HCEC 1CT (cell line): ENCODE measurements at places on chromosomes 2 and 18.

DNA sequence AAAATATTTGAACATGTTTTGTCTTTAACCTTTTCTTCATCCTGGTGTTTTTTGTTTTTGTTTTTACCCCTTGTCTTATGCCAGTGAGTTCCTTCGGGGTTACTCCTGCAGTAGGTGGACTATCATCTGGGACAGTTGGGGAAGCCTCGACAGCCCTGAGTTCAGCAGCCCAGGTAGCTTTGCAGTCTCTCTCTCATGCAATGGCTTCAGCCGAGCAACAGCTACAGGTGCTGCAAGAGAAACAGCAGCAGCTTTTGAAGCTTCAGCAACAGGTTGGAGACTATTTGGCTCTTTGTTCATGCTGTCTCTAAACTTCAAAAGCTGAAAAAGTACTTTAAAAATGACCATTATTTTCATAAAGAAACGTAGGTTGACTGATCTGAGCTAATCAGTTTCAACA is 106.3 kb downstream of the BIRC6 start:
- DNase-seq, result no peak

- DNase-seq, result peak; percentile 29
Measured at GRCh38 chr2:236352761-236353593, 88.8 kb upstream of the ASB18 start.

GRCh38 chr18:26134107-26134506 is 438 bp downstream of the PSMA8 start:
- DNase-seq, result no peak

- no peak for DNase-seq
Measured at GRCh38 chr2:8378016-8378810, 303.6 kb upstream of the ID2 start.

DNA sequence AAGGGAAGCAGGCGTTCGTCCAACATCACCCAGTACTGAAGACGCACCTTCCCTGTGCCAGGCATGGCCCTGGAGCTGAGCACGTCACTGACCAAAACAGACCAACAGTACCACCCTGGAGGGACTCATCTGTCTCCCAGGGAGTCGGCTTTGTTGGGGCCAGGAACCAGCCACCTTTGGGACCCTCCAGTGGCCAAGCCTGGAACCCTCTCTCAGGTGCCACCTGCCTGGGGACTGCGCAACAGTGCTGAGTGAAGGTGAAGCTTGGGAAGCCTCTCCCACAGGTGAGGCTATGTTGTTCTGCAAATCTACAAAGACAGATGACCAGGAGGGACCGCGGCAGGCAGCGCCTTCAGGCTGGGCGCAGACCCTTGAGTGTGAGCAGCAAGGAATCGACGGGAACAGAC is 91.4 kb upstream of the OTOS start:
- no peak for DNase-seq

DNA sequence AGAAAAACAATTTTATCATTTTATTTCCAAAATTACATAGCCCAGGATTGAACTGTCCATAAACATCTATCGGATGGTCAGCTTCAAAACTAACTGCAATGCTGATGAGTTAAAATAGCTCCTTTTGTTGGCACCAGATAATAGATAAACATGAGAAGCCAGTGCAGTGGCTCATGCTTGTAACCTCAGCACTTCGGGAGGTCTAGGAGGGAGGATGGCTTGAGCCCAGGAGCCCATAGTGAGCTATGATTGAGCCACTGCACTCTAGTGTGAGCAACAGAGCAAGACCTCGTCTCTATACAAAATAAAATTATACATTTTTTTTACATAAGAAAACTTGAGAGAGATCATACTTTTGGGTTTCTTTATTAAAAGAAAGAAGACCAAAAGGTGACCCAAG is 34.6 kb upstream of the IMPA2 start:
- DNase-seq, result peak; percentile 53

GRCh38 chr18:79458131-79458838 is 62.6 kb downstream of the NFATC1 start:
- DNase-seq, result no peak

DNA sequence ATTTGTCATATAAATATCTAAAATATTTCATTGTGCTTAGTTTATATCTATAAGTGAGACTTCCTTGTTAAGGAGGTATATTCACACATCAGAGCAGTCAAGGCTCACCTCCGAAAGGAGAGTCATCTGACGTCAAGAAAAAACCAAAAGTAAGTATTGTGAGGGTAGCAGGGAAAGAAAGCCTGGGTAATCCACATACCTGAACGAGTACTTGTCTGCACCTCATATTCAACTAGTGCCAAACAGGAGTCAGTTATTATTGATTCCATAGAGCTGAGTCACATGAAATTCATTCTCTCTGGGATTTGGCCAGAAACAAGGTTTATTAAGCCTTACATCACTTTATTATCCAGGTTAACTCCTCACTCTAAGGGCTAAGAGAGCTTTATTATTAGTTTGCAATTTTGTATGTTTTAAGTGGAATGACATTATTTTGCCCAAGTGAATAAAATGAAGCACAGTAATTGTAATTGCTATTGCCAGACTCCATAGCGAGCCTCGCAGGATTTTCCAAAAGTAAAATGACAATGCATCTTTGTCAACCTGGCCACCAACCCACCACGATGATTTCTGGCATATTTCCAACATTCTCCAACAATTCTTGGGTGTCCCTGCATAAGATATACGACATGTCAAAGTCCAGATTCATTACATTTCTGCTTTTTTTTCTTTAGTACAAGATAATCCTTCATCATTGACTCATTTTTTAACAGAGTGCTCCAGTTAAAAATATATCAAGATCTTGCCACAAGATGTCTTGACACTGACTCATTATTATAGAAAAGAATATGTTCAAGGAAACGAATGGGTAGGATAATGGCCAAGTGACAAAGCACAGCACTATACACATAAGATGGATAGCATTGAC is 1210.4 kb upstream of the ACVR2A start:
- peak; percentile 73 for DNase-seq

GRCh38 chr2:54099370-54099769 is 16.0 kb upstream of the ACYP2 start:
- no peak for DNase-seq

DNA sequence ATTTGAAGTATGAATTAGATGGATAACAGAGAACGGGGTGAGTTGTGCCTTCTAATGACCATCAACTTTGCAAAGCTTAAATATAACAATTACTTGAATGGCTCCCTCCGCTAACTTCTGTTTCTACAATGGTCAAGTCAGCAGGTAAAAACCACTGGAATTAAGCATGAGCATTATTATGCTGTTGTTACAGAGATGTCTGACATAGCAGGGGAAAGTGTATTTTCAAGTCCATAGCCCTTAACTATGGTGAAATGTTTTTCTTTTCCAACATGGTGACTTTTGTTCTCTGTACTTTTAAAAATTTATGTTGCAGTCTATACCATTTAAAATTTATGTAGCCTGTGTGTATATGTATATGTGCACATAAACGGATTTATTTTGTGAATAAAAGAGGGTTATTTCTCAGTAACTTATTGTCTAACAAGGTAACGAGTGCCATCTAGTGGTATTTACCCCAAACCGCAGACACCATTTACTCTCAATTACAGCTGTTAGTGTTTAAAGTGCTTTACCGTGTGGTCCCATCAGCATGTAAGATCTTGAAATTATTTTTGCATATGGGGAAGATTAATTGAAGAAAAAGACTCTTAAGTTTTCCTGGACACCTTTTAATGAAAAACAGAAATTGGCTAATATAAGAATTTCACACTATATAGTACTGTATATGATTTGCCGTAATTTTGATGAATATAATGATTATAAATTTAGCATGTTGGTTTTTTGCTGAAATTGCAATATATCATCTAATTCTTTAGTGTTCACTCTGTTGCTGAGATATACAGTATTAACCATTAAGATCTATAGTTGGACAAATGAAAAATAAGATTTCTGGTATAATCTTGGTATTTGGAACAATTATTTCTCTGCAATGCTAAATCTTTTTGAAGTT is 78.2 kb downstream of the UBE2E3 start:
- peak; percentile 31 for DNase-seq

GRCh38 chr2:70508711-70509462 is 44.7 kb downstream of the TGFA start:
- no peak for DNase-seq

DNA sequence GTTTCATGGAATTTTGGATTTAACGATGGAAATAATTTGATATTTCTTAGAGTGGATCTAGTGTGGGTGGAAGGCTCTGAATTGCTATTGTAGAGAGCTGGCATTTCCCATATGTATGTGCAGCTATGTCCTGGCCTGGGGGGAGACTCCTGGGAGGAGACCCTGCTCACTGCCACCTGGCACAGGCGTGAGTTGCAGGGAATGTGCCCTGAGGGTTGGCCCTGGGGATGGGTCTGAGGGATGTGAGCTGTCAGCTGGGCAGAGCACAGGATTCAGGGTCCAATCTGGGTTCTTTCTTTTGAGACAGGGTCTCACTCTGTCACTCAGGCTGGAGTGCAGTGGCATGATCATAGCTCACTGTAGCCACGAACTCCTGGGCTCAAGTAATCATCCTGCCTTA is 120.2 kb downstream of the CLIP4 start:
- DNase-seq, result no peak

GRCh38 chr2:4020153-4020552 is 316.8 kb downstream of the DCDC2C start:
- DNase-seq, result no peak

DNA sequence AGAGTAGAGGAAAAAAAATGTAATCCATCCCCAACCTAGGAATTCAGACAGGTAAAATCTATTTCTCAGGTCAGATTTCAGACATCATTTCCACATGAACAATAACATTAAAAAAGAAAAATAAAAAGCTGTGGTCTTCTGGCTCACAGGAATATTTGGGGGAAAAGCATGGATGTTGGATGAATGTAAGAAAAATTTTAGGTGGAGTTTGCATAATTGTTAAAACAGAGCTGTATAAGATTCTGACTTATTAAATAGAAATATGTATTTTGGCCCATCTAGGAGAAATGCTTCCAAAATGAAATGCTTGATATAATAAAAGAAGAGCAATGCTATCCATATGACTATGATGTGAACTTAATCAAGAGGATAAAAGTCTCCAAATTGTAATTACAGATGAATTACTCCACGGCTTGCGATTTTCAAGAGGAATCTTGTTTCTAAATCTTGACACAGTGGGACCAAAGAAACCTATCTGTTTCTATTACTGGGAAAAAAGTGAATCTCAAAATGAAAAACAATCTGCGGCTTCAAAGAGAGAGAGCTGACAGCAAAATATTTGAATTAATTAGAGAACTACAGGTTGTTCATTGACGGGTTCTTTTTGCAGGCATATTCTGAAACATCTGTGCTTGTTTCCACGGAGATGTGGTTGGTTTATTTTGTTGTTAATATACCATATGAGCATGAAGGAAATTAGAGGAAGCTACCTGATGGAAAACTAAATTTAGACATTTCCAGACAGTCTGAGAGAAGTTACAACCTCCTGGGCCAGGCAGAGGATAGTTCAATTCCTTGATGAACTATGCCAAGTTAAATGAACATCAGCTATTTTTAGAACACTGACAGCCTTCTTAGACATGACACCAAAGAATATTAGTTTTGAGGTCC is 468.7 kb downstream of the PID1 start:
- no peak for DNase-seq

DNA sequence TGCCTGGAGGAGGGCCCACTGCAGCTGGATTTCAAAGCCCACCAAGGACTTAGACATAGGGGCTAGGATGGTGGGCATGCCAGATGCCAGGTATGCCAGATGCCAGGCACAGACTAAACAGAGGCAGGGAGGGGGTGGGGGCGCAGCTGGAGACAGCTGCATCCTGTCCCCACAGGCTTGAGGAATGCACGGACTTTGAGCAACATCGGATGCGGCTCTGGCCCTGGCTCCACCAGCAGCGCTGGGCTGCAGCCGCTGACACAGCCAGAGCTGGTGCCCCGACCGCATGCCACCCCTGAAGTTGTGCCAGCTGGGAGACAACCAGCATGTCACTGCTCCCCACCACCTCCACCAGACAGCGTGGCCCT is 39.5 kb downstream of the AQP12A start:
- DNase-seq, result no peak

DNA sequence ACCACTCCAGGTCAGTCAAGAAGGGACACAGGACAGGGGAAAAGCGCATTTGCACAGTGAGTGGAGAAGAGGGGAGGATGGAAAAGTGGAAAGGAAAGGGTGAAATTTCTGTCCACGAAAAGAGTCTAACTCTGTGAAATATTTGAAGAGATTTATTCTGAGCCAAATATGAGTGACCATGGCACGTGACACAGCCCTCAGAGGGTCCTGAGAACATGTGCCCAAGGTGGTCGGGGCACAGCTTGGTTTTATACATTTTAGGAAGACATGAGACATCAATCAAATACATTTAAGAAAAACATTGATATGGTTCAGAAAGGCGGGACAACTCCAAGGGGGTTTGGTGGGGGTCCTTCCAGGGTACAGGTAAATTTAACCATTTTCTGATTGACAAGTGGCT is 111.1 kb downstream of the MYT1L start:
- DNase-seq, result no peak

GRCh38 chr2:142650601-142651000 is 226.9 kb upstream of the KYNU start:
- DNase-seq, result no peak

GRCh38 chr2:42147641-42148274 is 21.4 kb upstream of the EML4 start:
- DNase-seq, result no peak

DNA sequence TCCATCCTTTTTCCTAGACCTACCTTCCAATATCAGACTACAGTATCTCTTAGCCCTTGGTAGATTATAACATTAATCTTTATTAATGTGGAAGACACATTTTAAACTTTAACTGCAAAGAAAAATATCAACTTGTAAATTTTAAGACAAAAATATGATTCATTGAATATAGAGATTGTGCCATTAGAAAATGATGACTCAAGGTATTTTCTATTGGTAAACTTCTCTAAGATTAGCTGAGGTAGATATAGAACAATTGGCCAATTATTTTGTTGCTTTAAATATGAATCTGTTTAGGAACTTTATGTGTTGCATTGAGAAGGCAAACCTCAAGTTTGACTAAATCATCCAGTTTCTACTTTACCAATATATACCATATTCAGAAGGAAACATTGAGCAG is 604.7 kb downstream of the CBLN2 start:
- DNase-seq, result no peak

GRCh38 chr2:214560176-214560575 is 149.3 kb downstream of the VWC2L start:
- no peak for DNase-seq

DNA sequence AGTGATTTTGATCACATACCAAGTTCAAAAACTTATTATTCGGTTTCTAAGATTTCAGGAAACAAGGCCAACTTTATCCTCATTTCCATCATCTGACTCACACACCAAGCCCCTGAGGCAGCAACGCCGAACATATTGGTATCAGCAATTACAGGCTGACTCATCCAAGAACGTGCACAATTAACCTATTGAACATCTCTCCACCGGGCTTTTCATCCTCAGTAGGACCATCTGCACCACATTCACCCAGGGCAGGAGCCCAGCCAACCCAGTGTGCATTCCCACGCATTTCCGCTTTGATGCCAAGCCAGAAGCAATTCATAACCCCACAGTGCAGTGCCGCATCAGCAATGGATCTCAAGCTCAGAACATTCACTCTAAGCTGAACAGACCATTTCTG is 52.9 kb downstream of the SCG2 start:
- DNase-seq, result peak; percentile 76
